ENCODE measurements at places on chromosomes 12 and 14.

- DNase-seq: no peak
These were observed 23.5 kb upstream of the OASL start for GRCh38 chr12:121062391-121063045.

DNA sequence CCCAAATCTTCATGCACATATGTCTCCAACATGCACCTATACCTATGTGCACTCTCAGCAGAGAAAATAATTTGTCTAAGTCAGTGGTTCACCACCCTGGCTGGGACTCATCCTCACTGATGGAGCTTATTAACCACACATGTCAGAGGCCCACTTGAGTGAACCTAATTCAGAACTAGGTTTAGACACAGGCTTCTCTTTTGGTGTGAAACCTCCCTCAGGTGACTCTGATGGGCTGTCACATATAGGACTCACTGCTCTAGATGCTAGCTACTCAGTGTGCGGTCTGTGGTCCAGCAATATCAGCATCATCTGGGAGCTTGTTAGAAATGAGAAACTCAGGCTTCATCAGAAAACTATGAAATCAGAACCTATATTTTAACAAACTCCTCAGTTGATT lies 85.7 kb downstream of the SLC6A15 start:
- DNase-seq: no peak

DNA sequence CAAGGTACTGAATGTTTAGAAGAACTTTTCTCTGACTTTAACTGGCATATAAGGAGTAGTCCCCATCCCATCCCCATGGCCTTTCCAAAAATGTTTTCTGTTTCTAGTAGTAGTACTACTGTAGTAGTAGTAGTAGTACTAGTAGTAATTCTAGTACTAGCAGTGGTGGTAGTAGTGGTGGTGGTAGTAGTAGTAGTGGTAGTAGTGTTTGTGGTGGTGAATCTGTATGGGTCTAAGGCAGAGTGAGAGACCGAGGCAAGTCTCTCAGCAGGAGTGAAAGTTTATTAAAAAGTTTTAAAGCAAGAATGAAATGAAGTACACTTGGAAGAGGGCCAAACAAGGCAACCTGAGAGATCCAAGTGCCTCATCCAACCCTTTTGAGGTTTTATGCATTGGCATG lies 58.6 kb downstream of the FOXN4 start:
- DNase-seq: no peak

DNA sequence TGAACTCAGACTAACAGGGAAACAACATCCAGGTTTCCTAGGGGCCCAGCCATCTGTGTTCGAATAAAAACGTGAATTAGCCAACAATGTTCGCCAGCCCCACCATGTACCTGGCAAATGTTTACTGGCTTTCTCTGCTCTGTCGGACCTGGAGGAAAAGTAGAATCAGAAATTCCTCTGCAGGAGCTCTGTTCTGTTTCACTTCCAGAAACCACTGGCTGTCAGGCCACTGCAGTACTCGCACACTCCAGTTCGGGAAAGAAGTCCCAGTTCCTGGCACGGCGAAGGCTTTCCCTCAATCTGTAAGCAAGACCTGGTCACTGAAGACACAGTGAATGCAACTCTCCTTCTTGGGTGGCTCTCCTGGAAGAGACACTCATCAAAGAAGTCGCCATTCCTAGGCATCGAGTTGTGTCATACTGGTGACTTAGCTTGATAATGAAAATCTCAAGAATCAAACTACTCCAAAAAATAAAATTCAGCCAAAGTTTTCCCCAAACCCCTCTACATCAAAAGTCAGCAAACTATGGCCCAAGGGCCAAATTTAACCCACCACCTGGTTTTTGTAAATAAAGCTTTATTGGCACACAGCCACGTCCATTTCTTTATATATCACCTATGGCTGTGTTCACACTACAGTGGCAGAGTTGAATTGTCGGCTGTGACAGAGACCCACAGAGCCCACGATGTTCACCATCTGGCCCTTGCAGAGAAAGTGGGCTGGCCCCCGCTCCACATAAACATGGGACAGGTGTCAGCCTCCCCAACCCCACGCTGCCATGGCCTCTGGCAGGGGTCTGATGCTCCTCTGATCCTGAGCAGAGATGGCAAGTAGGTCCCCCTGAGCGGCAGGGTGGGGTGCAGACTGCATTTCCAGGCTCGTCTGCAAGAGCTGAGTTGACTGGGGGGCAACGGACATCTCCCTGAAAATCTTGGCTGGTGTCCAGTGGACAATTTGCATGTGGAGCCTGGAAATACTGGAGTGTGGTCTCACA lies 189.2 kb upstream of the DIO3 start:
- no peak for DNase-seq

DNA sequence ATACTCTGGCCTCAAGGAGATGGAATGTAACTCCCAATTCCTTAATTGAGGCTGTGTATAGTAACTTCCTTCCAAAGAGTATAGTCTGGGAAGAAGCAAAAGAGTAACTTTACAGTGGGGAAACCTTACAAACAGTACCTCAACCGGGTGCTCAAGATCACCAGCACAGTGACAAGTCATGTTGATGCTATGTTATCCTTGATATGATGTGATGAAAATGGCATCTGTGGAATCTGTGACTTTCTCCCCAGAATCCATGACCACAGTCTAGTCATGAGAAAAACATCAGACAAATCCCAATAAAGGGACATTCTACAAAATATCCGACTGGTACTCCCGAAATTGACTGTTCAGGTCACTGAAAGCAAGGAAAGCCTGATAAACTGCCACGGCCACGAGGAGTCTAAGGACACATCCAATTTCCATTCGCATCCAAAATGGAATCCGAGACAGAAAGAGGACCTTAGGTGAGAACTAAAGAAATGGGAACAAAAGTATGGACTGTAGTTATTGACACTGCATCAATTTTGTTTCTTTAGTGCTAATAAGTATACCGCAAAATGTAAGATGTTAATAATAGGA lies 97.3 kb upstream of the FRMD6 start:
- no peak for DNase-seq

DNA sequence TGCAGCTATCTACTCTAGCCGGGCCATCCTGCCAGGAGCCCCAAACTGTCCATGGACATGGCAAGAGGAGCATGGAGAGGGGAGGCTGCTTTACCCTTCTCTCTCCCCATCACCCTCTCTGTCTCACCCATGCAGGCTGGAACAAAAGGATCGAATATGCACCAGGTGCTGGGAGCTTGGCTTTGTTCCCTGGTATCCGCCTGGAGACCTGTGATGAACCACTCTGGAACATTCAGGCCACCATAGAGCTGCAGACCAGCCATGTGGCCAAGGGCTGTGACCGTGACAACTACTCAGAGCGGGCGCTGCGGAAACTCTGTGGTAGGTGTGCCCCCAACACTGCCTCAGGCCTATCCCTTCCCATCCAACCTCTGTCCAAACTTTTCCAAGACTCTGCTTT lies 5.9 kb downstream of the CLSTN3 start:
- DNase-seq: no peak

GRCh38 chr14:67574156-67574555 lies 25.9 kb downstream of the PIGH start:
- DNase-seq: no peak

DNA sequence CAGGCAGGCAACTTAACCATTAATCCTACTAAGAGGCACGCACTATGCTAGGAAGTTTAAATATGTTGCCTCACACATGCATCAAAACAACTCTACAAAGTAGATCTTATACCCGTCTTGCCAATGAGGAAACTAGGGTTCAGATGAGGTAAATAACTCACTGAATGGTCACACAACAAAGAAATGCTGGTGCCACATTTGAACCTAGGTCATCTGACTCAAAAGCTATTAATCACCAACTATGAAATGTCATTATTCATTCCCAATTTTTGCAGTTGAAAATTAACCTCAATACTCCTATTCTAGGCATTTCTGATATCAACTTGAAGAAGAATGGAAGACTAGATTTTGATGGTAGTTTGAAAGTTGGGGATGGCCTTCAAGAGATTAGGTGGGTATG lies 2.8 kb upstream of the PYROXD1 start:
- DNase-seq: no peak

DNA sequence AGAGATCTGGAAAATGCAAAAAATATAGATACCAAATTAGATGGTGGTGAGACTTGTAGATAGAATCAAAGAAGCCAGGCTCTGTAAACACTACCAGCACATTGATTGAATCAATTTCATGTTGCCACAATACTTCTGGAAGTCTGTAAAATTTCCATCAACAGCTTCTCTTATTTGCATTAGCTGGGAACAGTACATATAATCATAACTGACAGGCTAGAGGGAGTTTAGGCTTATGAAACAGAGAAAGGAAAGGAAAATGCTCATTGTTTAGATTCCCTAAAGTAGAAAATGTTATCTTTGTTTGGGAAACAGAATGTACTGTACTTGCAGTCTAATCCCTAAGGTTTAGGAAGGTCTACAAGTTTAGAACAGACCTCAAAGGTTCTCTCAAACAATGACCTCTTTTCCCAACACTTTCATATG lies 335.2 kb downstream of the CEP128 start:
- no peak for DNase-seq

DNA sequence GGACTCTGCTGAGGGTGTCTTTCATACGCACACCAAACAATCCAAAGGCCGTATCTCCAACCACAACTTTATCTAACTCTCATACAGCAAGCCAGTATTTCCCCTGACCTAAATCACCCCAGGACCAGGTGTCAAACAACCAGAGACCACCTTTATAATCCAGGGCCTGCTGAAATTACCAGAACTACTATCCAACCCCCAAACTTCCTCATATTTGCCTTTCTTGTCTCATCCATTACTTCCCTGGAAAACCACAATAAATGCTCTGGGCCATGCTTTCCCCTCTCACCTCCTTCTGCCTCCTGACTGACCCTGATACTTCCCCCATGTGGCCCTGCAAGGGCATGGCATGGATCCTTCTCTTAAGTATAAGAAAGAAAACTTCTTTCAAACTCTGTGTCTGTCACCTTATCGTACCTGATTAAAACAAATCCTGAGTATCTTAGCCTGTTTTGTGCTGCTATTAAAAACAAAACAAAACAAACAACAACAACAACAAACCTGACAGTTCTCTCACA lies 44.7 kb upstream of the CRACR2A start:
- no peak for DNase-seq

GRCh38 chr12:991350-992333 lies 619 bp downstream of the ERC1 start:
- no peak for DNase-seq

DNA sequence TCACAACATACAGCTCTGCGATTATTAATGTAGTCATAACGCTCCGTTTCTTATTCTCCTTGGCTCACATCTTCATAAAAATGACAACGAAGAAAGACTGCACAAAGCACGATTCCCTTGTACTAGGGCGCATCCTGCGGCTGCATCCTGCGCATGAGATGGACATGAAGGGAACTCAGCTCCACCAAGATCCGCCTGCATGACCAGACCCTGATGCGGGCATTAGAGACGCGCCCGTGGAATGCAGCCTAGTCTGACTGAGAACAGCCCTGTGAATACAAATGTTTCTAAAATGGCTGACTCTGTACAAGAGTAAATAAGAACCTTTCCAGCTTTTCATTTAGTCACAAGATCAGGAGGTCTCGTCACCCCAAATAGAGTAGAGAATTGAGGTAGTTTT lies 422.2 kb downstream of the NOVA1 start:
- DNase-seq: no peak

DNA sequence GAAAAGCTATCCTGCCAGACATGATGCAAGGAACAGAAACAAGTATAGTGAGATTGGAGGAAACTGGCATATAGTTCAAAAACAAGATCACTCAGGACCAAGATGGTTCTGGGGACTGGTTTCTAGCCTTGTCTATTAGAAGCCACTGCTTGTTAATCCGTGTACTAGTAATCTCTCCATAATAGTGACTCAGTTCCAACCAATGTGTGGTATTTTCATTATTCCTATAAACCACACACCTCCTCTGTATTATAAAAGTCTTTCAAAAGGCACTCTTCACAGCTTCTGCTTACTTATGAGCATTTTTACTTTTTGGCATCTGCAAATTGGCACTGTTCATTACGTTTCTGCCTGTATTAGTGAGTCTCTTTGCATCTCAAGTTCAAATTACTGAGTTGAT lies 140.3 kb downstream of the SLC6A15 start:
- DNase-seq: no peak

- DNase-seq: no peak
These were observed 630 bp downstream of the NELL2 start for GRCh38 chr12:44875417-44875953.

GRCh38 chr12:57518920-57519795 lies 1.2 kb downstream of the DDIT3 start:
- no peak for DNase-seq

DNA sequence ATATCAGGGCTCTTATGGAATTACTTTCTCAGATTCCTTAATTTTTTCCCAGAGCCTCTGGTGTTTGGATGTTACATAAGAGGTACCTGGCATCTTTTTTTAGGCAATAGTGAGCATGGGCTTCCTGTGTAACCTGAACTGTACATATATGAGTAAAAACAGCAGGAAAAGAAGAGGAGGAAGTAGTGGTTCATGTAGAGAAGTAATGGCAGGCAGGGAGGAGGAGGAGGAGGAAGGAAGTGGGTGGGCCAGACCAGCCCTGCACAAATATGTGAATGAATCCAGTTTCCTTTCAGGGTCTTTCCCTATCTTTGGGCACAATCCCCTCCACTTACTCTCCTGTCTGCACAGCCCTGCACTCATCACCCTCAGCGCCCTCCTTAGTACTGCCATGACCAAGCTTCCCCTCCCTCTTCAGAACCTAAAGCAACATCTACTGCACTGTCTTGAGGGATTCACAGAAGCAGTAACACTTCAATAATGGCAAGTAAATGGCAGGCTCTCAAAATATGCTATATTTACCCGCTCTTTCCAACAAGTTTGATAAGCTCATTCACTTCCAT lies 40.9 kb upstream of the GSG1 start:
- DNase-seq: no peak

DNA sequence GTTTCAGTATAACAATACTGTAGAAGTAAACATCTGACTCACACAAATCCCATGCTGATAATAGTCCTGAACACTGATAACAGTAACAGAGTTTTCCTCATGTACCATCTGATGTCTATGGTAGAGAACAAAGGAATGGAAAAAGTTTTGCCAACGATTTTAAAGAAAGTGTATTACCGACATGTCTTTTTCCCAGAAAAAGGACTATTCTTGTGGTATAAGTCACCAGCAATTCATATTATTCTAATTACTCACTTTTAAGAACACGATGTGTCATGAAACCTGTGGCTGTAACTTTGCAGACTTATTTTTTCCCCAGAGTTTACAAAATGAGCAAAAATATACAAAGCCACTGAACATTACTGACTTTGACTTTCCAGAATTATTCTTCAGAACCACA lies 40.1 kb upstream of the DCN start:
- no peak for DNase-seq

DNA sequence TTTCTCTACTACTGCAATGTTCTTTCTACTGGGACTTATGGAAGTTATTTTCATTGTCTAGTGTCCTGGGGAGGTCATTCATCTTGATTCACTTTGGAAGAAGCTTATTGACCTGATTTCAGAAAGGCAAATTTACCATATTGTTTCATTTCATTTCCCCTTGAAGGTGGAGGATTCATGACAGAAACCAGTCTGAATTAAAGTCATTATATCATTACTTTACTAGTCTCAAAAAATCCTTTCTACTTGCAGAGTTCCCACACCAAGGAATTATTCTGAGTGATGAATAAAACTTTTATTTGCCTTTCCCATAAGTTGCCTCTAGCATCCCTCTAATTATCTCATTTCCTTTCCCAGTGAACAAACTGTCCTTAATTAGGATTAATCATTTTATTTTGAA lies 163.8 kb downstream of the RASSF9 start:
- DNase-seq: no peak

GRCh38 chr12:105477873-105478272 lies 147.4 kb downstream of the C12orf75 start:
- DNase-seq: no peak

- no peak for DNase-seq
These were observed 49.2 kb downstream of the ACACB start for GRCh38 chr12:109165599-109165998.
